ENCODE measurements at places on chromosomes 2 and 18.

DNA sequence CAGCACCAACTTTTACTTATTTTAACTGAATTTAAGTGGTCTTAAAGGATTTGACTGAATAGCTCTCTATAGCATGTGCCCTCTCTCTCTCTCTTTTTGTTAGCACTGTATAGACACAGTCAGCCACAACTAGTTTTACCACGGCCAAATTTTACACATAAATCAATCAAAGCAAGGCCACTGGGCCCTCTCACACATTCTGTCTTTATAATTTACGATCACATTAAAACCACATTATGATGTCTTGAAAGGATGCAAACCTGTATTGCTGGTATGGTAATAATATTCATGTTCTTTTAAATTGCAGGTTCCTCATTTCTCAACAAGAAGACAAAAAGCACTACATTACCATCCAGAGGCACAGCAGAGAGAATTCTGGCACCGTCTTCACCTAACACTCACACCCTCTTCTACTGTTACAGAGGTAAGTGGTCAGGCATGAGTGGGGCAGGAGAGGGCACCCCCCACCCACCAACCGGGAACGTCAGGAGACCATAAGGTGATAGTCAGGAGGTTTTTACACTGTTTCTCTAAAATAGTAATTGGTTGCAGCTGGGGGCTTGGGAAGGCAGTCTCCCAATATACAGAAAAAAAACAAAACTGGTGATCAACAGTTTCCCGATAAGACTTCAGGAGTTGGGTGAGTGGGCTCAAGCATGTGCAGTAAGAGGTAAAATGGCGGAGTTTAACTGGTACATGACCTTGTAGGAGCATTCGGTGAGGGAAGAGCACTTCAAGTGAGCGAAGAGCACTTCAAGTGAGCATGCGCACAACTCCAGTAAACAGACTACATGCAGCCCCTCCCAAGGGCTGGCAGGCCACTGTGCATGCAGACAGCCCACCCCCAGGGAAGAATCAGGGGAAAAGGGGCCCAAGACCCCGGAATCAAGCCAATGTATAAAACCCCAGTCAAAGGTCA is 296.7 kb downstream of the PIEZO2 start:
- DNase-seq, result no peak

- DNase-seq, result no peak
Measured at GRCh38 chr18:43774497-43774896, 497.2 kb upstream of the SYT4 start.

GRCh38 chr2:152566728-152567069 is 150.6 kb downstream of the PRPF40A start:
- no peak for DNase-seq

DNA sequence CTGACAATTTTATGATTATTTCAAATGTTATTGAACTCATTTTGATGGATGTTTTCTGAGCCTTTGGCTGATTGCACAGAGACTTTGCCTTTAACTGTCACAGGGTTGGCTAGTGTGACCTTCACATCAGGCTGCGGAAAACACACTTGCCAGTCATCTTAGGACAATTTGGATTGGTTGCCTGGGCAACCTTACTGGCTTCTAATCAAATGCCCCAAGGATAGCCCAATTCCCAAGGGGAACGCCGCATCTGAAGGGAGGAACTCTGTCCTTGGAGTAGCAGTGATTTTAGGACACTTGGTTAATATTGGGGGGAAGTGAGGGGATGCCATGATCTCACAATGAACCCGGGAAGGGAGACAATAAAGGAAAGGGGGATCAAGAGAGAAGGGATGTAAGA is 29.5 kb downstream of the OSBPL6 start:
- no peak for DNase-seq

- DNase-seq, result no peak
Measured at GRCh38 chr18:62784338-62784965, 69.1 kb downstream of the PHLPP1 start.

DNA sequence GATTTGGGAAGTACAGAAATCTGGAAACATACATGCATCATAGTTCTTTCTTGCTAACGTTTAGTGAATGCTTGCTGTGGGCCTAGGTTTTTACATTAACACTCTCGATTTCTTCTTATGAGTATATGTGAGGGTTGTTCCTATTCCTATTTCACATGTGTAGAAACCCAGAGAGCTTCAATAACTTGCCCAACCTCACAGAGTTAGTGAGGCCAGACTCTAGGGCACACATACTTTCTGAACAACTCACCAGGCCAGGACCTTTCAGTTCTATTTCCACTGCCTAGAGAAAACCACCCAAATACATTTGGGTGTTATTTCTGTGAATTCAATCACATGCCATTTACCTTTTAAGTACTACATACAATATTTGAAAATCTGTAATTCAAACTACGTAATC is 8.2 kb upstream of the KCTD1 start:
- DNase-seq, result no peak

- DNase-seq, result no peak
Measured at GRCh38 chr2:41913921-41914609, 133.8 kb upstream of the PKDCC start.

- no peak for DNase-seq
Measured at GRCh38 chr2:237643582-237644380, 16.4 kb downstream of the LRRFIP1 start.

GRCh38 chr2:46469116-46469515 is 10.2 kb upstream of the TMEM247 start:
- no peak for DNase-seq

- no peak for DNase-seq
Measured at GRCh38 chr2:209189893-209190292, 234.0 kb upstream of the MAP2 start.

GRCh38 chr2:191195021-191195420 is 44.2 kb upstream of the STAT4 start:
- no peak for DNase-seq

- DNase-seq, result no peak
Measured at GRCh38 chr2:97760480-97761049, 47.2 kb downstream of the ZAP70 start.

GRCh38 chr18:676736-677135 is 19.3 kb downstream of the TYMS start:
- no peak for DNase-seq

GRCh38 chr2:191013932-191014652 is at the start of gene STAT1:
STAT1 (minus strand) TSS chr2:191014171; CDS start chr2:191010003, 4,168 bp downstream.
- peak; percentile 95 for DNase-seq

DNA sequence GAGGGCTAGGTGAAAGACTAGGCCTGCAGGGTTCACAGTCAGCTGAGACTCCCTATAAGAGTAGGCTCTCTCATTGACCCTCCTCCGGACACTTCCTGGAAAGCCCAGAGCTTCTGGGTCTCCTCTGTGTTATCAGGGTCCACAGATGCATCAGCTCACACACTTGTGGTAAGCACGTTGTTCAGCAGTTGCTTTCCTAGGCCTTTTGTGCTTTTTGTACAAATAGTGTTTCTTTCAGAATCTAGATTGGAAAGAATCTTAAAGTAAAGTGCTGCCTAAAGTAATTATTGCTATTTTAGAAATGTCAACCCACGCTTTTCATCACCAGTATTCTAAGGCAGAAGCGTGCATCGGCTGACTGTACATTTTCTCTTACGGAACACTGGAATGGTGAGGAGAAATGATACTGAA is 15.5 kb downstream of the SLC9A2 start:
- no peak for DNase-seq

- no peak for DNase-seq
Measured at GRCh38 chr2:218711550-218711929, 905 bp downstream of the TTLL4 start.

- DNase-seq, result no peak
Measured at GRCh38 chr18:68520406-68521075, 194.4 kb downstream of the TMX3 start.

DNA sequence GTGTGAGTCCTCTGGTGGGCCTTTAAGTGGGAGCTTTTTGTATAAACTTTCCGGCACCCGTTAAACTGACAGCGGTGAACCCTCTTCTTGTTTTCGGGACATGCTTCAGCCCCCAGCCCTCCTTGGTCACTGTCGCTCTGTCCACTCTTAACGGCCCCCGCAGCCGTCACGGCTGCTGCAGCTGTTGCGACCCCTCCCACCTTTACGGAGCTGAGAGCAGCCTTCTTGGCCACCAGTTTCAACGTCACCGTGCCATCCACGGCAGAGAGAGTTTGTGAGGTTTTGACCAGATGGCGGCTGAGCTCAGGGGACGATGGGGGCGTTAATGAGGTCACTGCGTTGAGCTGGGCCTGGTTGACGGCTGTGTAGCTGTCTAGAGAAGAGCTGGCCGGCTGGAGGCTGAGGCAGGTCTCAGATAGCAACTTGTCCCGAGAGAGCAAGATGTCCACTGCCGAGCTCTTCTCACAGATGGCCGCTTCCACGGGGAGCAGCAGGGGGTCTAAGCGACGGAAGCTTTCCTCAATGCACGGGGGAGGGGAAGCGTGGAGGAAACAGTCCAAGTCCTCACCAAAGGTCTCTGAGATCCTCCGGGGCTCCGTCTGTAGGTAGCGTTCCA is 41.9 kb downstream of the KLF7 start:
- no peak for DNase-seq

- DNase-seq, result no peak
Measured at GRCh38 chr2:45974762-45975408, 322.3 kb upstream of the EPAS1 start.

- DNase-seq, result peak; percentile 86
Measured at GRCh38 chr2:74834792-74835755, 1.1 kb downstream of the HK2 start.

DNA sequence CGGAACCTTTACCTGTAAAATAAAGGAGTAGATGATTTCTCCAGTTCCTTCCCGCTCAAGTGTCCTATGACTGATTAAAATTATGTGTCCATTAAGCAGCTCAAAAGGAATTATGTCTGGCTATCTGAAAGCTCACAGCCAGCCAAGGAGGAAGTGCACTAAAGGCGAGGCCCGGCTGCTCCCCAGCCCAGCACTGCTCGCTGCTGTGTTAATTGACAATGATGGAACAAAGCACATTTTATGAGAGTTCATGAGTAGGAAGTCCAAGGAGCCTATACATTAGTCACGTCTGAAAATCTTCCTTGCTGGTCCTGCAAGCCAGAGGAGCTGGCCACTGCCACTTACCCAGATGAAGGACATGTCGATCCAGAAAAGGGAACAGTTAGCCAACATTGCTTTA is 14.3 kb downstream of the TTC32 start:
- DNase-seq, result no peak

GRCh38 chr2:186125625-186126024 is 360.4 kb upstream of the ZC3H15 start:
- DNase-seq, result no peak
